Epithelial cell of alveolus of lung (primary cell): ENCODE measurements at places on chromosomes 4 and X. TPM values are rescaled to one million over a fixed set of nuclear protein-coding genes. Genes with fewer than 3 reads are reported as not detected.

Gene TMSB15A
- total RNA-seq: 19.2 and 26.8 TPM in 2 replicates

Gene PRDM8
- total RNA-seq: 1.3 and 11.9 TPM in 2 replicates

Gene SPANXA2
- not detected in 2 replicates for total RNA-seq

Gene SATL1
- total RNA-seq: not detected in 2 replicates

Gene SH3TC1
- 2.2 and 13.4 TPM in 2 replicates for total RNA-seq

Gene CSAG2
- not detected in 2 replicates for total RNA-seq

Gene SPANXN3
- total RNA-seq: not detected in 2 replicates

Gene PABPC4L
- 3.6 and 4.2 TPM in 2 replicates for total RNA-seq

Gene GABRQ
- 0.26 TPM in 1 of 2 replicates, not detected in the other for total RNA-seq

Gene ART3
- 1.0 TPM in 1 of 2 replicates, not detected in the other for total RNA-seq

Gene PWWP3B
- 0.78 and 1.7 TPM in 2 replicates for total RNA-seq

Gene HOPX
- total RNA-seq: 2.2 and 5.2 TPM in 2 replicates

Gene LRP2BP
- total RNA-seq: 0.39 and 1.6 TPM in 2 replicates

Gene TNIP3
- total RNA-seq: 0.39 TPM in 1 of 2 replicates, not detected in the other

Gene FRG2
- not detected in 2 replicates for total RNA-seq

Gene IL2
- not detected in 2 replicates for total RNA-seq

Gene UGT2B11
- total RNA-seq: not detected in 2 replicates

Gene TLR7
- under 0.01 TPM in 1 of 2 replicates, not detected in the other for total RNA-seq

Gene MTTP
- total RNA-seq: 0.08 and 0.26 TPM in 2 replicates

Gene APLN
- 4.0 and 4.7 TPM in 2 replicates for total RNA-seq

Gene NMU
- 0.80 and 1.2 TPM in 2 replicates for total RNA-seq

Gene RAB33A
- total RNA-seq: 4.8 TPM in 1 of 2 replicates, not detected in the other

Gene PAK3
- 0.32 and 0.52 TPM in 2 replicates for total RNA-seq

Gene FREM3
- total RNA-seq: not detected in 2 replicates
